ENCODE measurements at places on chromosomes 1 and 21. TPM values are rescaled to one million over a fixed set of nuclear protein-coding genes. Genes with fewer than 3 reads are reported as not detected.

TOR1AIP2 gene
- total RNA-seq: 63.3 TPM

CFHR5 gene
- not detected for total RNA-seq

UTS2 gene
- total RNA-seq: 0.58 TPM

HPCA gene
- 0.98 TPM for total RNA-seq
